ENCODE measurements at places on chromosomes 1 and 21. TPM values are rescaled to one million over a fixed set of nuclear protein-coding genes. Genes with fewer than 3 reads are reported as not detected.

The TBX19 gene
- total RNA-seq: 0.29 TPM

The HPDL gene
- 3.4 TPM for total RNA-seq

The SPAG17 gene
- total RNA-seq: not detected

The AGBL4 gene
- total RNA-seq: not detected

The REN gene
- 1.1 TPM for total RNA-seq

The SPATA46 gene
- not detected for total RNA-seq

The RTCA gene
- 35.3 TPM for total RNA-seq

The PLA2G4A gene
- 4.0 TPM for total RNA-seq

The MYCL gene
- total RNA-seq: not detected

The C1orf116 gene
- total RNA-seq: not detected

The OR6K3 gene
- not detected for total RNA-seq

The CXADR gene
- total RNA-seq: 3.5 TPM

The ICOSLG gene
- total RNA-seq: not detected

The DCDC2B gene
- total RNA-seq: not detected

The DCLRE1B gene
- 2.9 TPM for total RNA-seq

The ADAMTS5 gene
- 4.1 TPM for total RNA-seq

The TNFAIP8L2 gene
- not detected for total RNA-seq

The ADORA1 gene
- total RNA-seq: not detected

The UBL4B gene
- total RNA-seq: not detected

The TMEM200B gene
- total RNA-seq: 21.0 TPM

The PATJ gene
- 3.2 TPM for total RNA-seq

Measured in myometrial cell (primary cell).